ENCODE measurements at places on chromosomes 12 and 14. TPM values are rescaled to one million over a fixed set of nuclear protein-coding genes. Genes with fewer than 3 reads are reported as not detected.

Gene ACOT6
- not detected for total RNA-seq

Gene TRAFD1
- 55.9 TPM for total RNA-seq

Gene CCDC184
- total RNA-seq, result 1.5 TPM

Gene DNAL1
- total RNA-seq, result 6.3 TPM

Gene GLT1D1
- total RNA-seq, result not detected

Gene STYK1
- 5.9 TPM for total RNA-seq

GRCh38 chr14:36313206-36313605 is 7.2 kb downstream of the MBIP start:
- peaks cover 13% of the 10 kb centered on the region for H3K4me1 ChIP-seq
- H3K4me3 ChIP-seq, result no peak overlapping the region
- H3K27me3 ChIP-seq, result no peaks in the 10 kb centered on the region
- no peak for DNase-seq

DNA sequence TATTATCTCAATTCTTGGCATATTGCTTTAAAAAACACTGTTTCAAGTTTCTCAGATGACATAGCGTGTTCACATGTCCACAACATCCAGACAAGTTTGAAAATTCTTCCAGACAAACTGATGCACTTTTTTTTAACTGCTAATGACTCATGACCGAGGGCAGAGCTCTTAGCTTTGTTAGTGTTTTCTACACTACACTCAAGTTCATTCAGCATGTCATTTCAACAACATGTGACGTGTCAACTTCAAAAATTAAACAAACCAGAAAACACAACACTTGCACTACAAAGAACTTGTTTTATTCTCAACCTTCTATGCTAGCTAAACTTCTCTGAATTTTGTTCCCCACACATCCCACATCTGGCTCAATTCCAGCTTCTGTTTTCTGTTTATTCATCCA is 1186.3 kb upstream of the FLRT2 start:
- no peaks in the 10 kb centered on the region for H3K27me3 ChIP-seq
- H3K27ac ChIP-seq, result no peak overlapping the region
- DNase-seq, result no peak
- H3K4me1 ChIP-seq, result no peaks in the 10 kb centered on the region
- H3K36me3 ChIP-seq, result no peaks in the 10 kb centered on the region

GRCh38 chr14:69879175-69880043 is at the start of gene SMOC1:
SMOC1 (plus strand) TSS chr14:69879416; CDS start chr14:69879679, 263 bp downstream.
- H3K4me3 ChIP-seq, result no peak within 1 kb of the TSS
- peaks cover 59% of the 10 kb centered on the region for H3K27me3 ChIP-seq
- no peaks in the 10 kb centered on the region for H3K36me3 ChIP-seq
- no peak for DNase-seq
- H3K27ac ChIP-seq, result no peak within 1 kb of the TSS

- H3K4me3 ChIP-seq, result no peak overlapping the region
- no peaks in the 10 kb centered on the region for H3K4me1 ChIP-seq
These were observed 1.7 kb downstream of the OLR1 start for GRCh38 chr12:10170216-10170615.

- H3K27me3 ChIP-seq, result no peaks in the 10 kb centered on the region
- peaks cover 29% of the 10 kb centered on the region for H3K36me3 ChIP-seq
- no peak overlapping the region for H3K4me3 ChIP-seq
- no peak overlapping the region for H3K27ac ChIP-seq
- no peak for DNase-seq
- H3K4me1 ChIP-seq, result peaks cover 6% of the 10 kb centered on the region
These were observed 14.7 kb downstream of the HCFC2 start for GRCh38 chr12:104079024-104079423.

DNA sequence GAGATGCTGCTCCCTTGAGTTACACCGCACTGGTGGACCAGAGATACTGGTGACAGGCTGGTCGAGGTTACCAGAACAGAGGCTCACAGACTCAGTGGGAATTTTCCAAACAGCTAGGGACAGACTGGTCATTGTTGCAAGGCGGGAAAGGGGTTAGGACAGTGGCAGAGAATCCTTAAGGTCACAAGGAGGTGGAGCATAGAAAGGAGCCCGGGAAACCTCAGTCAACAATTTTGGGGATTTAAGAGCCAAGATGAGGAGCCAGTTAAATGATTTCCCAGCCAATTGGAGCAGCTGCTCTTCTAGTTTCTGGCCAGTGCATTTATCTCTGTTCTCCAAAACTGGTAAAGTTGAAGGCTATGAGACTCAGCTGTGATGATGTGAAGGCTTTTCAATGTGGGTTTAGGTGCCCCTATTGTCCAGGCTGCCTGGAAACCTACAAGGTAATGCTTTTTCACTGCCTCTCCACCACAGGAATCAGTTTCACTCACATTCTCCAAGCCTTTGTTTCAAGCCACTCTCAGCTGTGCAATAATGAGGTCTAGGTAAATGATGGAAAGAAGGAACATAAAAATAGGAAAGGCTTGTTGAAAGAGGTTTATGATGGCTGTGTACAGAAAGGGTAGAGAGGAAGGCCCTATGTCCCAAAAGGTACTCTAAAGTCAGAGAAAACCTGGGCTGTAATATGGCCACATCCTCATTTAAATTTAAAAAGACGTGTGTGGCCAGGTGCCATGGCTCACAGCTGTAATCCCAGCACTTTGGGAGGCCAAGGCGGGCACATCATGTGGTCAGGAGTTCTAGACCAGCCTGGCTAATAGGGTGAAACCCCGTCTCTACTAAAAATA is 7.0 kb upstream of the TNS2 start:
- no peak overlapping the region for H3K4me3 ChIP-seq
- DNase-seq, result no peak
- peaks cover 34% of the 10 kb centered on the region for H3K4me1 ChIP-seq
- peaks cover 6% of the 10 kb centered on the region for H3K27me3 ChIP-seq

- peaks cover 44% of the 10 kb centered on the region for H3K4me1 ChIP-seq
- H3K36me3 ChIP-seq, result peaks cover 18% of the 10 kb centered on the region
- H3K27ac ChIP-seq, result peak overlapping the region; percentile 12
- H3K27me3 ChIP-seq, result no peaks in the 10 kb centered on the region
- no peak overlapping the region for H3K4me3 ChIP-seq
These were observed 87.7 kb upstream of the FOXN3 start for GRCh38 chr14:89504602-89505313.

GRCh38 chr12:121005346-121005815 is 10.9 kb downstream of the C12orf43 start:
- DNase-seq, result peak; percentile 67
- no peak overlapping the region for H3K4me3 ChIP-seq
- peak overlapping the region; percentile 46 for H3K27ac ChIP-seq
- H3K27me3 ChIP-seq, result no peaks in the 10 kb centered on the region
- H3K36me3 ChIP-seq, result peaks cover 37% of the 10 kb centered on the region

DNA sequence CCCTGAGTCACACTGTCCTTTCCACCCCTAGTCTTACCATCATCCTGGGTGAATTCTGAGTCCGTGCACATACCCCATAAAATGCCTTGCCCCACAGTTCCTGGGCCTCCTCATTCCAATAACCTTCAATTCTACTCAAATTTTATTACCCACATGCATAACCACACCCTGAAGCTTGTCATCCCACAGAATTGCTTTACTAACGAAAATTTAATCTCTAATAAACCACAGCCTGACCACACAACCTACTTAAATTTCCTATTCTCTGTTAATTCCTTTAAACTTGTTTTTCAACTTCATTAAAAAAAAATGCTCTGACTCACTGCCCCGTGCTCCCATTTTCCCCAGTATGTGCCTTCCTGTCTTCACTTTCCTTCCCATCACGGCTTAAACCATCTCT is 205.9 kb downstream of the PHLDA1 start:
- no peaks in the 10 kb centered on the region for H3K4me1 ChIP-seq
- H3K27me3 ChIP-seq, result peaks cover 29% of the 10 kb centered on the region
- H3K4me3 ChIP-seq, result no peak overlapping the region
- H3K27ac ChIP-seq, result no peak overlapping the region

DNA sequence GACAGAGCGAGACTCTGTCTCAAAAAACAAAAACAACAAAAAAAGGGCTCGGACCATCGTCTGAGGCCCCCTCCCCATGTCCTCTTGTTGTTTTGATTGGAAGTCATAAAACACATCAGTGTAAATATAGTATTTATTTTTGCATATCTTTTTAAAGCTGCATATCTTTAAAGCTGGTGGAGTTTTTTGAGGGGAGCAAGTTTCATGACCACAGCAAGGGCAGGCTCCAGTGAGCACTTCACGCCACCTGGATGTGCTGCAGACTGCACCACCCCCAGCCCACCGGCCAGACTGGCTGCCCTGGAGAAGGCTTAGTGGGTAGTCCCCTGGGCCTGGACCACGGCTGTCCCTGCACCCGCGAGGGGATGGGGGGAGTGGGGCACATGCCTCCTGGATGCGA is 11.9 kb upstream of the BCL7A start:
- DNase-seq, result no peak
- peaks cover 15% of the 10 kb centered on the region for H3K27me3 ChIP-seq
- H3K27ac ChIP-seq, result no peak overlapping the region
- H3K36me3 ChIP-seq, result no peaks in the 10 kb centered on the region
- no peak overlapping the region for H3K4me3 ChIP-seq
- H3K4me1 ChIP-seq, result peaks cover 28% of the 10 kb centered on the region

DNA sequence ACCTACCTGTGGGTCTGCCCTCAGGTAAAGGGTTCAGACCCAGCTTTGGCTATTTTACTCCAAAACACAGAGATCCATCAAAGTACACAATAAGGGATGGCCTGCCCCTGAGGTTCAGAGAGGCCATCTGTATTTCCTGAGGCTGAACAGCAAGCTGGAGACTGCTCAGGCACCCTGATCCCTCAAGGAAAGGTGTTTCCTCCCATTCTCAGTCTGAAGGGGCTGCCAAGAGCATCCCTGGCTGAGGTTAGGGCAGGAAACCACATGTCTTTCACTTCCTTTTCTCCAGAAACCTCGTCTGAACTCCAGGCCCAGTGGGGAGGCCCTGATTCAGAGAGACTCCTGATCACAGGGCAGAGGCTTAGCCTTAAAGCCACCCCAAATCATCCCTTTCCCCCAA is 1.5 kb downstream of the RILPL1 start:
- H3K36me3 ChIP-seq, result no peaks in the 10 kb centered on the region
- H3K27me3 ChIP-seq, result peaks cover 8% of the 10 kb centered on the region
- no peak for DNase-seq

DNA sequence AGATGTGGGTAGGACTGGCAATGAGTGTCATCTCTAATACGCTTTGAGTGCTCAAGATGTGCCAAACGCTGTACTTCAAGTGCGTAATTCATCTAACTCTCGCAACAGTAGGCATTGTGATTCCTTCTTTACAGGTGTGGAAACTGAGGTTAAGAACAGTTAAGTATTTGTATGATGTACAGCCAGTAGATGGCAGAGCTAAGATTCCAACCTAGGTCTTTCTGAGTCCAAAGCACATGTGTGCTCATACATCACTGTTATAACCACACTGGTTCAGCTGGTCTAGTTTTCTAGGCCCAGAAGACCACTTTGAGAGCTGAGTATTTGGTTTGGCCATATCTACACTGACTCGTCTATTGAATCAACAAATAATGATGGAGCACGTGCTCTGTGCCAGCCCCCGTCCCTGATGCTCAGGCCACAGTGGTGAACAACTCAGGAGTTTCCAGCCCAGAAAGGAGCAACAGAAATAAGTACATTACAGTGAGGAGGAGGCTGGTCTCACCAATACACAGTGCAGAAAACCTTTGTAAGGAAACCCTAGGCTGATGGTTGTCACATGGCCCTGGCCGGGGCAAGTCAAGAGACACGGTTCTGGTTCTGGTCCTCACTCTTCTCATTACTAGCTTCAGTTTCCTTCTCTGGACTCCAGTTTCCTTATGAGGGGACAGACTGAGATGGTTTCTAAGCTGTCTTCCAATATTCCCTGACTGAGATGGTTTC is 69.3 kb upstream of the SCN8A start:
- H3K36me3 ChIP-seq, result no peaks in the 10 kb centered on the region
- H3K4me1 ChIP-seq, result no peaks in the 10 kb centered on the region
- DNase-seq, result no peak
- H3K27me3 ChIP-seq, result peaks cover 3% of the 10 kb centered on the region
- no peak overlapping the region for H3K27ac ChIP-seq

GRCh38 chr14:91714805-91715204 is 17.1 kb downstream of the CATSPERB start:
- peaks cover 25% of the 10 kb centered on the region for H3K4me1 ChIP-seq
- peak overlapping the region; percentile 60 for H3K4me3 ChIP-seq
- H3K36me3 ChIP-seq, result peaks cover 8% of the 10 kb centered on the region
- peak overlapping the region; percentile 93 for H3K27ac ChIP-seq
- H3K27me3 ChIP-seq, result no peaks in the 10 kb centered on the region

GRCh38 chr14:32023540-32023939 is 53.6 kb upstream of the ARHGAP5 start:
- H3K4me3 ChIP-seq, result no peak overlapping the region
- H3K36me3 ChIP-seq, result no peaks in the 10 kb centered on the region
- no peak for DNase-seq
- peaks cover 2% of the 10 kb centered on the region for H3K27me3 ChIP-seq
- H3K27ac ChIP-seq, result no peak overlapping the region
- H3K4me1 ChIP-seq, result no peaks in the 10 kb centered on the region

DNA sequence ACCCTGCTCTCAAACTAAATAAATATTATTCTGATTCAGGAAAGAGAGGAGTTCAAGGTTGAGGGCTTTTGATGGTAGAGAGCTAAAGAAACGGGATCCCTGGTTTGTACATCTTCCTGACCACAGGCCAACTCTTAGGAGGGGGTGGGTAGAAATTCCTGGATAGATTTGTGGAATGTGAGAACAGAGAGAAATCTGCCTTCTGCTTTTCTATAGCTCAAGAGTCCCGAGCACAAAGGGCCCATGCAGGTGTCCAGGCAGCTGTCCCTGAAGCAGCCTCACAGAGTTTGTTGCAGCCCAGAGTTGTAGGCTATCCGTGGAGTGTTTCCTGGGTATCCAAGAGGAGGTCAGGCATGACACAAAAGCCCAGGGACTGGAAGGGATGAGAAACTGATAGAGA is 198.6 kb downstream of the BCAT1 start:
- H3K36me3 ChIP-seq, result no peaks in the 10 kb centered on the region
- H3K27me3 ChIP-seq, result peaks cover 5% of the 10 kb centered on the region
- H3K4me3 ChIP-seq, result no peak overlapping the region
- no peak for DNase-seq

DNA sequence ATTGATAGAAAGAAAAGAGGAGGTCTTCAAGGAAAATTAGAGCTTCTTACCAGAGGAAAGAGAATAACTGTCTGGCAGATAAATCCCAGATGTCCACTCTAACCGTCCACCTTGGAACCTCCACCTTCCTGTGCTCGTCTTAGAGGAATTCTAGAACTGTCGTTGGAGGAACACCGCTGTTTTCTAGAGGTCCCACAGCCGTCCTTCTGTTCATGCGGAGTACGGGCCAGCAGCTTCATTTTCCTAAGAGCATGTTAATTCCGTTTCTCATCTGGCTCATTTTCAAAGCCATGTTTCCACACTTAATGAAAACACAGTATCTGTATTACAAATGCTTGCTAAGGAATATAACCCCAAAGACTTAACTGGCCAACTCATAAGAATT is 107.9 kb upstream of the ESRRB start:
- H3K36me3 ChIP-seq, result no peaks in the 10 kb centered on the region
- H3K27ac ChIP-seq, result no peak overlapping the region
- H3K4me1 ChIP-seq, result no peaks in the 10 kb centered on the region
- no peak for DNase-seq
- no peak overlapping the region for H3K4me3 ChIP-seq
- H3K27me3 ChIP-seq, result peaks cover 3% of the 10 kb centered on the region

- peak within 1 kb of the TSS; percentile 81 for H3K4me3 ChIP-seq
- peaks cover 43% of the 10 kb centered on the region for H3K4me1 ChIP-seq
- peak; percentile 89 for DNase-seq
- peaks cover 27% of the 10 kb centered on the region for H3K27me3 ChIP-seq
- peak within 1 kb of the TSS; percentile 66 for H3K27ac ChIP-seq
- H3K36me3 ChIP-seq, result peaks cover 12% of the 10 kb centered on the region
These were observed at the start of gene CTDSP2 for GRCh38 chr12:57846577-57847319. CTDSP2 (minus strand) TSS chr12:57846729; CDS start chr12:57846435, 294 bp downstream.

GRCh38 chr12:121804417-121805111 is 755 bp downstream of the SETD1B start:
- peaks cover 26% of the 10 kb centered on the region for H3K4me1 ChIP-seq
- H3K27me3 ChIP-seq, result no peaks in the 10 kb centered on the region
- DNase-seq, result peak; percentile 64

Data from activated CD8-positive, alpha-beta T cell treated with anti-CD3 and anti-CD28 coated beads, Interleukin-2, amount 10 ng/mL, durations not matched to agents 7 days and 5 days (primary cell).